ENCODE measurements at places on chromosomes 12 and 14. TPM values are rescaled to one million over a fixed set of nuclear protein-coding genes. Genes with fewer than 3 reads are reported as not detected.

- DNase-seq = peak; percentile 70
Observed at GRCh38 chr12:98645572-98646067, 530 bp downstream of the APAF1 start.

DNA sequence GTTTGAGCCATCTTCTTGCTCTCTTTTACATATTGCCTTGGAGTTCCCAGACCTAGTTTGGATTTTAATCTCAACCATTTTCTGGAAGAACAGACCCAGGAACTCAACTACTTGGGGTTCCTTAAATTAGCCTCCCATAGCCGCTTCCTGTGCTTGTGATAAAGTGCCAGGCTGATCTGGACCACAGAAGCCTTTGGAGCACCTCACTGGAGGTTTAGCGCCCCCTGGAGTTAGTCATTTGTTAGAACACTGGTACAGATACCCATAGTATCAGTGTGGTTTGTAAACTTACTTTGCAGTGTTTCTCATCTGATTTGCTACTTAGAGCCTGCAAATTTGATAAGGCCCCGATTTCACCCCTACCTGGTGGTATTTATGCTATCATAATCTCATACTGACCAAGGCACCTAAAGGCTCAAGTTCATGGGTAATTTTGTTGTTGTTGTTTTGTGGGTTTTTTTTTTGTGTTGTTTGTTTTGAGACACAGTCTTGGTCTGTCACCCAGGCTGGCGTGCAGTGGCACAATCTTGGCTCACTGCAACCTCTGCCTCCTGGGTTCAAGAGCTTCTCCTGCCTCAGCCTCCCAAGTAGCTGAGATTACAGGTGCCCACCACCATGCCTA lies 3.7 kb downstream of the UNC119B start:
- peak; percentile 86 for DNase-seq

- DNase-seq = peak; percentile 93
Observed at GRCh38 chr12:116382686-116383530, 105.4 kb upstream of the MED13L start.

- no peak for DNase-seq
Observed at GRCh38 chr12:67649261-67649569, 670 bp downstream of the DYRK2 start.

- DNase-seq = peak; percentile 71
Observed at GRCh38 chr12:95204141-95204866, 13.0 kb downstream of the FGD6 start.

- no peak for DNase-seq
Observed at GRCh38 chr12:58615047-58615446, 305.3 kb downstream of the LRIG3 start.

DNA sequence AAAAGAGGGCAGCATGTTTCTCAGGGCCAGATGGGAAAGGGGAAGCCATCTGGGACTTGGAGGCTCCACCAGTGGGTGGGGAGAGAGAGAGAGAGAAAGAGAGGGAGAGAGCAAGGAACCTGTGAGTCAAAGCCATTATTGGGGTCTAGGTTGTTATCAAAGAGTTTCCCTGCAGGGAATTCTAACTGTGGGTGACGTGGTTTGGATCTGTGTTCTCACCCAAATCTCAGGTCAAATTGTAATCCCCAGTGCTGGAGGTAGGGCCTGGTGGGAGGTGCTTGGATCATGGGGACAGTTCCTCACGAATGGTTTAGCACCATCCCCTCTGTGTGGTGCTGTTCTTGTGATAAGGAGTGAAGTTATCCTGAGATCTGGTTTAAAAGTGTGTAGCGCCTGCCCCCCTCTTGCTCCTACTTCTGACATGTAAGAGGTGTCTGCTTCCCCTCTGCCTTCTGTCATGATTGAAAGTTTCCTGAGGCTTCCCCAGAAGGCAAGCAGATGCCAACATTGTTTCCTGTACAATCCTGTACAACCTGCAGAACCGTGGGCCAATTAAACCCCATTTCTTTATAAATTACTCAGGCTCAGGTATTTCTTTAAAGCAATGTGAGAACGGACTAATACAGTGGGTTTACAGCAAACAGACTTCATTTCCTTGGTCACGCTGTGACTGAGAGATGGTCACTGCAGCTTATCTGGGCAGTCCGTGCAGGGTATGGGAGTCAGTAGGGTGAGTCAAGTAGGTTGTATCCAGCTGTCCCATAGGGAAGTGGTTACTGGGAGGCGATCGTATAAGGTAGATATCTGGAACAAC lies 52.4 kb downstream of the CCDC91 start:
- no peak for DNase-seq

DNA sequence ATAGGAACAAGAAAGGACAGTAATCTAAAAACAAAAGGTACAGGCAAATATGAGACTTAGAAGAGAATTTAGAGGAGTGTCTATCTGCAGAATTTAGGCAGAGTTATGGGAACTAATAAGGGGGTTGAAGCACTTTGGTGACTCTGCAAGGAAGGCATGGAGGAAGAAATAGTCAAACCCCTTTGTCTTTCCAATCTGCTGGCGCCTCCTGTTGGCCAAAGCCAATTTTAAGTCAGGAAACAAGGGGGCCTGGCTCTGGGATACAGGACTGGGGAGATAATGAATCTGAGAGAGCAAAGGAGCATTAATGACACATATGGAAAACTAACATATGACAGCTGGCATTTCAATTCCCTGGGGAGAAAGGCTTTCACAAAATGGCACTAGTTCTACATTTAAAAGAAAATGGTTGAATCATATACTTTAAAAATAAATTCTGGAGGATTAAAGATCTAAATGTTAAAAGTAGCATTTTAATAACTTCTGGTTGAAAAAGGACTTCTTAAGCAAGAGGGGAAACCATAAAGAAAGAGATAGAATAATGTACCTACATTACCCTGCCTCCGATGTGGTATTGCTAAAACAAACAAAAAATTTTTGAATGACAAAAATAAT lies 48.5 kb upstream of the CSRP2 start:
- DNase-seq = no peak

GRCh38 chr12:124184456-124184855 lies 110.4 kb upstream of the RFLNA start:
- no peak for DNase-seq

Gene C12orf54
- total RNA-seq = not detected

GRCh38 chr14:100618763-100619320 lies 31.6 kb upstream of the BEGAIN start:
- peak; percentile 6 for DNase-seq

DNA sequence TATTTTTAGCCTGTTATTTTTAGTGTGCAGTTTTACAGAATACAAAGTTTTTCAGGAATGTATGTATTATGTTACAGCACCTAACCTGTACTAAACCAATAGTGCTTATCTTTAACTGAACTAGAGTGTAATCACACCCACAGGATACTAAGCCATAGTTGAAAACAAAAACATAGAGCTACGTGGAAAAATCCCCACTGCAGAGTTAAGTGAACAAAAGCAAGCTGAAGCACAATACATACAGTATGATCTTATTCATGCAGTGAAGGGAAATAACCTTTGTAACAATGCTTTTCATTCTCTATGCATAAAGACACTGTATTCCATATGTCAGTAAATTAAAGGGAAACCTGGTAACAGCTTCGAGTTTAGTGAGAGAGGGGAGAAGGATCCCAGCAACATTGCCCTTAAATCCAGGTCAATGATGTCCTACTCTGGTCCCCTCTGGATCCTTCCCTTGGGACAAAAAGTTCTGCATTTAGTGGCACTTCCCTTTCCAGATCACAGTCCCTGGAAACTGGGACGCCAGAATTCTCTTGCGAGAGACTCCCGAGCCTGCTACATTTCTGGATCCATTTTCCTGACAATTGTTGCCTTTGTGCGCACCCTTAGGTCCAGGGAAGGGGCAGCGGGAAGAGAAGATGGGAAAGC lies 121.3 kb upstream of the CCND2 start:
- DNase-seq = no peak

Gene ASB2
- 117 TPM for total RNA-seq

GRCh38 chr14:103196716-103197115 lies 73.5 kb downstream of the TNFAIP2 start:
- peak; percentile 54 for DNase-seq

GRCh38 chr14:96648506-96649326 lies 146.5 kb downstream of the PAPOLA start:
- DNase-seq = no peak

GRCh38 chr12:114476159-114476558 lies 70.2 kb upstream of the TBX5 start:
- no peak for DNase-seq

DNA sequence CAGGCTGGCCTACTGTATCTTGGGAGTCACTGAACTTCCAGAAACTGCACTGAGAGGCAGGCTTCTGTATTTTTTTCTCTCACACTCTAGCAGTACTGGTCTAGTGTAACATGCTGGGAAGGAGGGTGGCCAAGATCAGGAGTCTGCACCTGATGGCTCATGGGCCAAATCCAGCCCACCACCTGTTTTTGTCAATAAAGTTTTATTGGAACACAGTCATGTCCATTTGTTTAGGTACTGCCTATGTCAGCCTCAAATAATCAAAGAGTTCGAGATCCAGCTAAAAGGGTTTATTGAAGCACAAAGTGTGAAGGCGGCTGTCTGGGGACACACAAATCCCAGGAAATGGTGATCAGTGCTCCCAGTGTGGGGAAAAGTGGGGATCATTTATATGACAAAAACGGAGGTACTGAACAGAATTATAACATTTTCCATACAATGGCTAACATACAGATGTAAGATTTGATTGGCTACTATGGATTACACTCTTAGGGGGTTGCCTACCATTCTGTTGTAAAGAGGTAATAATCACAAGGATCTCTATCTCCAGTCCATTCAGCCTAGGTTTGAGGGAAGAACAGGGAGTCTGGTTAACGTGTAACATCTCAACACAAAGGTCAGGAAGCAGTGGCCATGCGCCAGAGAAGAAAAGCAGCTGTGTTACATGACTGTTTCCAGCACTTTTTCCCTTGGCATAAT lies 12.9 kb downstream of the USP30 start:
- no peak for DNase-seq

GRCh38 chr12:84862186-84862585 lies 50.4 kb downstream of the SLC6A15 start:
- DNase-seq = no peak

Gene LRTM2
- 0.41 TPM for total RNA-seq

GRCh38 chr12:107468182-107468581 lies 217.4 kb upstream of the PWP1 start:
- DNase-seq = no peak

DNA sequence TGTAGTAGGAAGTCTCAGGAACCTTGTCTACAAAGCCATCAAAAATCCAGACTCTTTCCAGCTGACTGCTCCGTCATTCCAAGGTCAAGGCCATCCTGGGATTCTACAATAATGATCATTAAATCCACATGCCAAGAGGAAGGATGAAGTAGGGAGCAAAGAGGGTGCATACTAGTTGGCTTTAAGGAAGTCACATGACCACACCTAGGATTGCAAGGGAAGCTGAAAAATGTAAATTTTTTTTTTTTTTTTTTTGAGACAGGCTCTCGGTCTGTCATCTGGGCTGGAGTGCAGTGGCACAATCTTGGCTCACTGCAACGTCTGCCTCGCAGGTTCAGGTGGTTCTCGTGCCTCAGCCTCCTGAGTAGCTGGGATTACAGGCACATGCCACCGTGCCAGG lies 7.3 kb upstream of the MRPL42 start:
- DNase-seq = no peak

GRCh38 chr12:80752464-80752863 lies 35.8 kb downstream of the MYF5 start:
- no peak for DNase-seq

DNA sequence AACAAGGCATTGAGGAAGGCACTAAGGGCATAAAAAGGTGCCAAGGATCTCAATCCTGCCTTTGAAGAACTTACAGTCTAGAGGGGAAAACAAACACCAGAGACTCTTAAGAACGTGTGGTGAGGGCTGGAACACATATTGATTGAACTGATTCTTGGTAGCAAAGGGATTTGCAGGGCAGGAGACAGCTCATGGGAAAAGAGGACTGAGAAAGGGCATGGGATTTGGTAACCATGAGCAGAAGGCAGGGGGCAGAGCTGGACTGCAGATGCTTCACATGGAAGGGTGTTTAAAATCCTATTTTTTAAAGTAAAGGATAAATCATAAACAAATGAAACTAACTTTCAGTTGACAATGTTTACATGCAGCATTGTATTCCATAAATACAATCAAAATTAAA lies 203.1 kb downstream of the ITPR2 start:
- no peak for DNase-seq

Gene GPR84
- not detected for total RNA-seq

Data from sigmoid colon (tissue), 7 donors.